ENCODE measurements at places on chromosomes 16 and 17.

GRCh38 chr17:55822028-55822427 is 71.2 kb downstream of the PCTP start:
- no peak for DNase-seq

- no peak for DNase-seq
Measured at GRCh38 chr16:727291-727977, 528 bp downstream of the HAGHL start.

DNA sequence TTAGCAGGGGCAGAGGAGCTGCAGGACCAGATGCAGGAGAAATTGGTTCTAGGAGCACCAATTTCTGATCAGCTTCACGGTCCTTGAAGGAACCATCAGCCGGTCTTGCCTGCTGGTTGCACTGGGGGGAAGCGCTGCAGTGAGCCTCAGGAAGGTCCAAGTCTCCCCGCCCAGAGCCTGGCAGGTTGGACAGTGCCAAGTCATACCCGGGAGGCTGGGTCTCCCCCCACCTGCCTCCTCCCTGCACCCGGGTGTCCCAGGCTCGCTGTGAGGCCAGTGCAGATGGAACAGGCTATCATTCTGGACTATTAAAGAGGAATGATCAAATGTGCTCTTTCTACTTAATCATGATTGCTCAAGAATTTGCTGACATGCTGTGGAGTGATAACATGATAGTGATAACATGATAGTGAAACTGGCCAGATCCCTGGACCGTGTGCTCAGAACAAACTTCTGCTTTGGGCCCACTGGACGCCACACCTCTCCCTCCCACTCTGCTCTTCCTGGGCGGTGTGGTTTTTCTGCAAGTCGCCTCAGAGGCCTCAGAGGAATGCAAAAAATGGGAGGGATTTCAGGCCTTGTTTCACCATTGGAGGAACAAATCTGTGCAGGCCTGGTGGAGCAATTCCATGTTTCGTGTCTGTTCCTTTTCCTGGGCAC is 236.0 kb downstream of the IRF8 start:
- no peak for DNase-seq

- no peak for DNase-seq
Measured at GRCh38 chr17:15269780-15270089, 4.6 kb upstream of the PMP22 start.

- DNase-seq: no peak
Measured at GRCh38 chr16:3957344-3957980, 76.9 kb upstream of the CREBBP start.

Measured in HS-27A (cell line).